Aorta (tissue), 5 donors: ENCODE measurements at places on chromosomes 5 and 9.

DNA sequence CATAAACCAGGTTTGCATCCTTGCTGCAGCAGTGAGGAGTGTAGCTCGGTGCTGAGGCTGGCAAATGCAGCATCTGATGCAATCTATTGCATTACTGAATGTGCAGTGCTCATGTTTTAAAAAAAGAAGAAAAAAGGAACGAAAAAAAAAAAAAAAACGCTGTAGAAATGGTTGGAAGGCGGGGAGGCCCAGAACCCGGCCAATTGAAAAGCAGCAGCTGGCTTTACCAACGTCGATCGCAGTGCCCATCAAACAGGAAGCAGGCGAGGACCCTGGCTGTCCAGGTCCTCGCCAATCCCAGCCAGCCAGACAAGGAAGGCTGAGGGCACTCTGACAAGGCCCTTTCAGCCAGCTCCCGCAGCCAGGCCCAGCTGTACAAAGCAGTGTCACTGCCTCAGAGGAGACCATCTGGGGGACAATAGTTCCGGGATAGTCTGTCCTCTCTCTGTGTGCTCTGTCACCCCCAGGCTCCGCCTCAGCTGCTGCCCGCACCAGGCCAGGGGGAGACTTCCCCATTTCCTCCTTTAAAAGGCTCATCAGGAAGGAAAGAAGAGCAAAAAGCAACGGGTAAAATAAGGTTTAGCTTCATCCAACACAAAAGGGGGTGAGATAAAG lies 21.8 kb upstream of the CPEB4 start:
- DNase-seq = peak; percentile 82

GRCh38 chr5:142387024-142387682 lies 62.3 kb upstream of the SPRY4 start:
- DNase-seq = peak; percentile 22

- no peak for DNase-seq
These were observed 51.5 kb downstream of the SHOC1 start for GRCh38 chr9:111743275-111743674.

DNA sequence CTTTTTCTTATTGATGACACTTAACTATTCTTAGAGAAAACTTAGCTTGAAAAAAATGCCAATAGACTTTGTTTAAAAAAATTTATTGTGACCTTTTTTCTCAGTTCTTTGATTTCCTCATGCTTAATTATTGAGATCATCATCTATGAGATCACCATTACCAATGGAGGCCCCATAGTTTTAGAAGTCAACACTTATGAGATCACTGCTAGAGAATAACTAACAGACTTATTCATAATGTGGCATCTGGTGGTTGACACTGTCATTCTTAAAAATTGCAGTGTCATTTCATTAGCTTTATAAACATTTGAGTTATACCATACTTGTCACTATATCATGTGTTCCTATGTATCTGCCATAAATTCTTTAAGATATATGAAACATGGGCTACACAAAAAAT lies 14.9 kb upstream of the FEM1C start:
- no peak for DNase-seq

GRCh38 chr9:86766912-86767311 lies 180.4 kb downstream of the GAS1 start:
- peak; percentile 67 for DNase-seq

GRCh38 chr5:142686210-142686734 lies 382 bp upstream of the FGF1 start:
- DNase-seq = peak; percentile 56

DNA sequence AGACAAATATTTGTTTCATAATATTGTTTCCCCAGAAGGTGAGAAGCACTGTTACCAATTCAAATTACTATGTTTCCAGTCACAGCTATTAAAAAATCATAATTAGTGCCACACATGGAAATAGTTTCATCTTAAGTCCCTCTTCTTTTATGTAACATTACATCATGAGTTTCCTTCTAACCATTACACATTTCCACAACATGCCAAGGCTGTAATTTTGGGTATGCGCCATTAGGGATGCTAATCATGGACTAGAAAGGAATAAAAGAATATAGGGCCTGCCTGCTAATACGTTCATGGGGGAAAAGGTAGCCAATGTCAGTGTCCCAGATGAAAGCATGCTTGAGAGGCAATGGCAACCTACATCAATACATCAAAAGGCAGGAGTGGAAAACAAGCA lies 142.5 kb upstream of the LPAR1 start:
- no peak for DNase-seq

DNA sequence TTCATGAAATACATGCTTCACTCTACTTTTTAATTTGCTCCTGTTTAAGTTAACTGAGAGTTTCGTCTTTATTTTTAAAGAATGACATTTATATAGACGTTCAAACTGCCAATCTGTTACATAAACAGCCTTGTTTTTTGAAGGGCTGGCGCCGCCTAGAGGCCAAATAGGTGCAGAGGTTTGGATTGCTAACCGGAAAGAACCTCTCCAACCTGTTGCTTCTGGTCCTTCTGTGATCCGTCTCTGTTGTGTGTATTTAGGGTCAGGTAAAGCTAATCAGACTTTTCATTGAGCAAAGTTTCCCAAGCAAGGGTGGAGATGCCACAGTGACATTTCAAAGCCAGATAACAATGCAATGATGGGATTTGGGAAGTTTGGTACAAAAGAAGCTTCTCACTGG lies 39.5 kb upstream of the GLIS3 start:
- DNase-seq = peak; percentile 94
